ENCODE measurements at places on chromosomes 2 and 18.

GRCh38 chr18:28411806-28412205, 234.9 kb upstream of the CDH2 start:
- no peak for DNase-seq

DNA sequence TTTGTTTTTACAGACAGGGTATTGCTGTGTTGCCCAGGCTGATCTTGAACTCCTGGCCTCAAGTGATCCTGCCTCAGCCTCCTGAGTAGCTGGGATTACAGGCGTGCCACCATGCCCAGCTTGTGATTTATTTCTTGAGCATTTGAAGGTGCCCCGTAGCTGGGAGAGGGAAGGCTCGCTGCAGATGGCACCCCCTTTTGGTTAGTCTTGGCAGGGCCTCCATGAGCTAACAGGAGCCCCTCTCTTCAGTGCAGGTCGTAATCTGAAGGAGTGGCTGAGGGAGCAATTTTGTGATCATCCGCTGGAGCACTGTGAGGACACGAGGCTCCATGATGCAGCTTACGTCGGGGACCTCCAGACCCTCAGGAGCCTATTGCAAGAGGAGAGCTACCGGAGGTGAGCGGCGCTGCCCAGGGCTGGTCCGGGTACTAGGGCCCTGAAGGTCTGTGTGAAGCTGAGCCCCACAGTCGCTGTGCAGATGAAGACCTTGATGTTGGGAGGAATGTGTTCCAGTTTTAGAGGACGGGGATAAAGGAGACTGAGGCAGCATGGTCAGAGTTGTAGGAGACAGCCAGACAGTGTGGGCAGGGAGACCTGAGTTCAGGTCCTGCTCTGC, 6.7 kb downstream of the ASB1 start:
- no peak for DNase-seq

DNA sequence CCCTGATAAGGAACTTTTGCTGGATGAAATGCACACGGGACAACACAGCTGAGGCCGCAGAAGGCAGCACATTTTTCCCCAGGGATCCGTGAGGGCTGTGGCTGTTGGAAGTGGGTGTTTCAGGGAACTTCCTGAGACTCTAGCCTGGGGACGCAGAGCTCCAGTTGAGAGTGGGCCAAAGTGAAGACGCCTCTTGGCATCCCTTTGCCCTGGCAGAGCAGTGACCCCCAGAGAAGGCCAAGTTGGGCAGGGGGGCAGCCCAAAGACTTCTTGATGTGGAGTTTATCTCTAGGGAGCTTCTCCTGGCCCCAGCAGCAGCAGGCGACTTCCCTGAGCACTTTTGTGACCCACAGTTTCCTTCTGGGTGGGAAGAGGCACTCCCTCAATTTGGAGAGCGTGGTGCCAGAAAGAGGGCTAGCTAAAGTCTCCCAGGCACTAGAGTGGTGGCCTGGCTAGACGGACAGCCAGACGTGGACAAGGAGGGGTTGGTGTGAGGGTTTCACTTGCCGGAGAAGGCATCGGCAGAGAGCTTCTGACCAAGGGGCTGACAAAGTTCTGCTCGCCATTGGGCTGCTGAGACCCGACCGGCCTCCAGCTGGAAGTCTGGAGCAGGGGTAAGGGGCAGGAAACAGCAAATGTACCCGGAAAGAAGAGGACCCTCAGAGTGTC, 108.8 kb downstream of the ACKR3 start:
- no peak for DNase-seq

DNA sequence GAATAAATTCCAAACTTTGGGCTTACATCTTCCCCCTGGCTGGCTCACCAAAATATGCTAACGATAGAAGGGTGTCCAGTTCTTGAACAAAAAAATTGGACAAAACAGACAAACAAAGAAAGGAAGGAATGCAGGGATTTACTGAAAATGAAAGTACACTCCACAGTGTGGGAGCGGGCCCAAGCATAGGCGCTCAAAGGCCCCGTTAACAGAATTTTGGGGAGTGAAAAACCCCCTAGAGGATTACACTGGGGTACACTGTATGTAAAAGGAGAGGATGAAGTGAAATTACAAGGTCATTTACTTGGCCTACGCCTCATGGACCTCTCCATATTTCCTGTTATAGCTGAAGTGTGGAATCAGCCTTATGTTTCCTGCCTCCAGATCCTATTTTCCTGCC, 899.7 kb downstream of the DSC3 start:
- DNase-seq: no peak

DNA sequence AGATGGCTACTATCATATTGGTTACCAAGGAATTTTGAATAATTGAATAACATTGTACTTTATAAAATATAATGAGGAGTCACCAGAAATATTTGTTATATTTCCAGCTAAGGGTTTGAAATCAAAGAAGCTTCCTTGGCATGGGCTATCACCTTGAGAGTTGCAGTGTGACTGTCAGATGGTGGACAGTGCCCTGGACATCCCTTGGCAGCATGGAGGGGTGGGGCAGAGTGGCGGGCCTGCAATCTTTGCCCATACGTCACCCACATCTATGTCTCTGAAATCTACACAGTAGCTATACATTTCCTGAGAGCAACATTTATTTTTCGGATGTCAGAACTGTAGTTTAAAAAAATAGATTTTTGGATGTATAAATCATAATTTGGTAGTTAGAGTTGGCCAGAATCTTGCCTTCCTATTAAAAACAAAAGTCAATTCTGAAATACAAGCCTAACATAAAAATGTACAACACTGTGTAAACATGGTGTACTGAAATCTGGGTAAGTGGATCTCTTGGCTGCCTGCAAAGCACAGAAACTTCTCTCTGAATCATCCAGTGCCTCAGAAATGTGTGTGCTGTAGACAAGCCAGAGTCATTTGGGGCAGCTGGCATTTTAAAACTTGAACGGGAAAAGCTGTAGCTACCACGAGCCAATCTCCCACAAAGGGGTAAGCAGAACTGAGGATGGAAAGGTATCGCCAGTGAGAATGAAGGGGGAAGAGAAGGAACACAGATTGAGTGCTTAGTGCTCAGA, 124.2 kb upstream of the ARHGAP28 start:
- DNase-seq: no peak

GRCh38 chr2:113175042-113175628, 1.4 kb downstream of the PSD4 start:
- DNase-seq: no peak

GRCh38 chr2:25402477-25402876, 60.8 kb upstream of the DNMT3A start:
- no peak for DNase-seq

DNA sequence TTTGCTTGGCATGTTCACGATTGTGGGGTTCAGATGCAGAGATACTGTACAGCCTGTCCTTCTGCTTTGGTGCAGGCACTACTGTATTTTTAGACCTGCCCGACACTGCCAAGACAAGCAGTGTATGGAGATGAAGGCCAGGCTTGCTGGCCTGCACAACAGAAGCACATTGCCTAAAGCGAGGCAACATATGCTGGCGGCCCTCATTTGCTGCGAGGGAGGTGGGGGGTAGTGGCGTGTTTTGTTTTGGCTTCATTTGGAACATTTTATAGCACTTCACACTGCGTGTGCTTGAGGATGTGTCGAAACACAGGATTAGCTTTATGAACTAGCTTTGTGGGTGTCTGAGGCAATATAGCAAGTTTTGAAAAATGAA, 27.0 kb downstream of the TMEM182 start:
- no peak for DNase-seq

DNA sequence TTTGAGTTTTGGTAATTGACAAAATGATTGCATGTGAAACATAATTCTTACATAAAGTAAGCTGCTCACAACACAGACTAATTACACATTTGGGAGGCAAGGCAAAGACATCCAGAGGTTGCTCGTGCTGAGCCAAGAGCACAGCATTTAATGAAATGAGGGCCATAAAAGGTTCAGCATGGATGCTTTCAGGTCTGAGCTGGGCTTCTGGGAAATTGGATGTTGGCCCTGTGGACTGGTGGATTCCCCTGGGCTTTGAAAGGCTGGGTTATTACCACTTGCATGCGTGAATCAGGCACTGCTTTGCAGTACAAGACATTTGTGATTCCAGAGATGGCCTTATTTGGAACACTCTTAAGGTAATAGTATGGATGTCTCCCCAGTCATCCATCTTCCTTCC, 533.5 kb upstream of the NRP2 start:
- no peak for DNase-seq

DNA sequence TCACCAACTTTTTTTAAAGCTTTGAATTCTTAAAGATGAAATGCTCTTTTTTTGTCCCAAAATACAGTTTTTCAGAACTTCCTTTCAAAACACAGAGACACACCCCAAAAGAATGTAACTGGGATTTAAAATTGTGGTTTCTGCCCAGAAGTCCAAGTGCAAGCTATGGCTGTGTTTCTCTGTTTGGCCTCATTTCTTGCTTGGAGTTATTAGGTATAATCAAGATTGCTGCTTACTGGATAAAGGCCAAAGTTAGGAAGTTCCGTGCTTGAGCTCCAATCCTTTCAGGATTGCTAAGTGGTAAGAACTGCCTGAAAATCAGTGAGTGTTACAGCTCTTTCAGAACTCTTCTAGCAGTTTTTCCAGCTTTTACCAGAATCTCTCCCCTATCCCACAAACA, 16.9 kb downstream of the ZBTB7C start:
- no peak for DNase-seq

DNA sequence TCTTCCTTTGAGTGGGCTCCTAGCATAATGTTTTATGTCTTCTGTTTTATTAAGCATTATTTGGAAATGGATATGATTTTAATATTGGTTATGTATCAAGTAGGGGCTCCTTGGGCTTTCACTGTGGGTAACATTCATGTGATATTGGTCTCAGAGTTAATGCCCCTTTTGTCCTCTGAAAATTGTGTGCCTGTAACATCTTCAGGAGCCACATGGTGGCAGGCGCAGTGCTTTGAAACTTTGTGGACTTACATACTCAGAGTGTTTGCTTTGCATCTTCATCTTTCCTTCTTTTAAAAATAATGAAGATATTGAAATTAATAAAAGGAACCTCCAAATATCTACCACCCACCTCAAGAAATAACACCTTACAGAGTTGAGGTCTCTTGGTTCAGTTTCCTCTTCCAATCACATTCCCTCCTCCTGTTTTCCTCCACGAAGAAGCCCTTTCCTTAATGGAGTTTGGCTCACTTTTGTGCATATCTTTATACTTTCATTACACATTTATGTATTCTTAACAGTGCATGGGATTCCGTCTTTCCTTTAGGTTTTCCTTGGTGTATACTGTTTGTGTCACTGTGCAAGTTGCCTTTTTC, 73.5 kb downstream of the LIMS1 start:
- DNase-seq: no peak

- no peak for DNase-seq
Observed at GRCh38 chr2:192153561-192153960, 41.2 kb downstream of the TMEFF2 start.

DNA sequence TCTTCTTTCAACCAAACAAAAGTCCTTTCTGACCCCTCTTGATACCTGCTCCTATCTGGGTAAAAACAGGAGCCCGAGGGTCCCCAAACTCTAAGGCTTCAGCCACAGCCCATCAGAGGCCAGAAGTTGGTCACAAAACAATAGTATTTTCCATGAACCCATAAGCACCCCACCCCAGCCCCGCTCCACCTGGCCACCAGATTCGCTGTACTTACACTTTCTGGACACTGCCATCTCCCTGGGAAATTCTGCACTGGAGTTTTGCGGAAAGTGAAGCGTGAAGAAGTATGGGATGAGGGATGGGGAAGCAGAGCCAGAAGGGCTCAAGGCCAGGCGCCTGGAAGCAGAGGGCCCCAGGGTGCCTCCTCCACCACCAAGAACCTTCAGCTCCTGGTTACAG, 5.2 kb upstream of the RUFY4 start:
- no peak for DNase-seq

DNA sequence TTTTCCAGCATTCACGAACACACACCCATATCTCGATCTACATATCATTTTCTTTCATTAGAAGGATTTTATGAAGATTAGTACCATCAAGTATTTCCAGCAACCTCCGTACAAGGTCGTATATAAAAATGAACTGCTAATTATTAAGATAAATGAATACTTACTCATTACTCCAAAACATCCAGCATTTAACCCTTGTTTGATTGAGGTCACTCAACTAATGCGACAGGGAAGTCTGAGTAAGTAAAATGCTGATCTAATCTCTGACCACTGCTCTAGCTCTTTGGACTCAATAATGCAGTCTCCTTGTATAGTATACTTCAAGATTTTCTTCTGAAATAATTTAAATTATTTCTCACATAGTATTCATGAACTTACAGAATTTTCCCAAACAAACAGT, 2.0 kb downstream of the ABHD3 start:
- DNase-seq: no peak

DNA sequence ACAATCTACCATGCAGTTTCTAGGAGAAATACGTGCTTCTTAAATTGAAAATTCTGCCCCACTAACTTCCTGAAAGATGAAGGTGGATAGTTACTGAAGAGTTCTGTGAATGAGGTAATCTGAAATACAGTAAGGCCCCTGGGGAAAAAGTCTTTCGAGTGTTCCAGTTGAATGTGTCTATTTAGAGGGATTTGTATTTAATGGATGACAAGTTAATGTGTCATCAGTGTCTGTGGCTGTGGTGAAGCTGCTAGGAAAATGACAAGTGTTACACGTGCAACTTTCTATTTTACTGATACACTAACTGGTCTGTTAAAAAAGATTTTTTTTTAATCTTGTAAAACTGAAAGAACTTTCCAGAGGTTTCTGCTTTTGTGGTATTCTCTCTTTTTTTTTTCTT, 384.6 kb downstream of the STK39 start:
- no peak for DNase-seq

GRCh38 chr2:163735685-163736432, at the start of gene FIGN:
TSS of gene FIGN (minus strand) at chr2:163736008. CDS start at chr2:163734927, 1,081 bp downstream.
- DNase-seq: peak; percentile 45

DNA sequence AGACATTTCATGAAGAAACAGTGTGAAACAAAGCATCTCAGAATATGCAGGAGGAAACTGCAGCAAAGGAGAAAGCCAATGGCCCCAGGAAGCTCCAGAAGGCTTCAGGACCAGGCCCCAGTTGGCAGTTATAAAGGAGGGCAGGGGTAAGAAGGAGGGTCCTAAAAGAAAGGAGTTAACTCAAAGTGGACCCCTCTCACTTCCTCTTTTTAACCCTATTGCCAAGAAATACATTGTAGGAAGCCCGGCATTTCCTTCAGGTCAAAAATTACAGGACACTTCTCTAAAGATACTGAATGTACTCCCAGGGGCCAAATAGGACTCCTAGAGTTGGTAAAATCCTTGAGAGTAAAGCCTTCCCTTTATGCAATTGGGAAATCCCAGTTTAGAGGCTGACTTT, 77.1 kb upstream of the TGFA start:
- DNase-seq: no peak

DNA sequence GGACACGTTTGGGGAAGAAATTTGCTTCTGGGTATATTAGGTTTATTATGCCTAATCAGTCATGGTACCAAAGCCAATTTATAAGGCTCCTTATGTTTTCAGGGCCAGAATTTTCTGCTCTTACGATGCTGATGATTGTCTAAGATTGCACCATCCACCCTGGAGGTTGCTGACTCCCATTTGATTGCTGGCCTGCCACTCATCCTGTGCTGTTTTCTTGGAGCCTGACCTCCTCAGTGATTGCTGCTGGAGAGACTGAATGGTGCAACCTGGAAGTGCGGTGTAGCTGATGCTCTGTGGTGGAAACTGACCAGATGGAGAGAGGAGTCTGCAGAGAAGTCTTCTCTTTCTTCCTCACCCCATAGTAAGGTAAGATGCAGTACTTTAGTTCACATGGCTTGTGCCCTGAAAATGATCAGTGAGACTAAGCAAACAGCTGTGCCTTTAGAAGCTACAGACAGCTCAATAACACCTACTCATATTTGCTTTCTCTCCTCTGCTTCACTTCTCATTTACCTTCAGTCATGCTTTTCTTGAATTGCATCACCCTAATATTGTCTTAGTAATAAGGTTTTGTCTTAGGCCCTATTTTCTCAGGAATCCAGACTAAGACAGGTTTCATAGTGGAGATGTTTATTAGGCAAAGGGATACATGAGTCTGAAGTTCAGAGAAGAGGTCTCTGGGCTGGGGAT, 17.4 kb downstream of the ZNF24 start:
- no peak for DNase-seq

- no peak for DNase-seq
Observed at GRCh38 chr2:42296226-42296625, 64.8 kb downstream of the COX7A2L start.

Data from progenitor cell of endocrine pancreas (in vitro differentiated cells).